ENCODE measurements at places on chromosomes 3 and 15.

DNA sequence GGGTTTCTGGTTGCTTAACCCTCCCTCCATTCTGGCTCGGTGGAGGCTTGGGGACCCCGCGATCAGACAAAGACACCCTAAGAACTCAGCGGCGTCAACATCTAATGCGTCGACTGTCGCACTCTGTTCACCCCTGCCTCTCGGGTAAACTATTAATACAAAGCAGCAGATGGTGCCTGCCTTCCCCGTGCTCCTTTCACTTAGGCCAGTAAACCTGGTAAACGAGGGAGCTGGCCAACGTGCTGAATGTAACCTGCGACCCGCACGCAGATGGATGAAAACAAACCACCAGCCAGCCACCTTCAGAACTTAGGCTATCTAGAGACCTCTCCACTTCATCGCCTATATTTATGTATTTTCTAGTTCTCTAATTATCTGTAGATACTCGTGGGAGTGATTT lies 848 bp upstream of the CADPS start:
- DNase-seq: peak; percentile 43

DNA sequence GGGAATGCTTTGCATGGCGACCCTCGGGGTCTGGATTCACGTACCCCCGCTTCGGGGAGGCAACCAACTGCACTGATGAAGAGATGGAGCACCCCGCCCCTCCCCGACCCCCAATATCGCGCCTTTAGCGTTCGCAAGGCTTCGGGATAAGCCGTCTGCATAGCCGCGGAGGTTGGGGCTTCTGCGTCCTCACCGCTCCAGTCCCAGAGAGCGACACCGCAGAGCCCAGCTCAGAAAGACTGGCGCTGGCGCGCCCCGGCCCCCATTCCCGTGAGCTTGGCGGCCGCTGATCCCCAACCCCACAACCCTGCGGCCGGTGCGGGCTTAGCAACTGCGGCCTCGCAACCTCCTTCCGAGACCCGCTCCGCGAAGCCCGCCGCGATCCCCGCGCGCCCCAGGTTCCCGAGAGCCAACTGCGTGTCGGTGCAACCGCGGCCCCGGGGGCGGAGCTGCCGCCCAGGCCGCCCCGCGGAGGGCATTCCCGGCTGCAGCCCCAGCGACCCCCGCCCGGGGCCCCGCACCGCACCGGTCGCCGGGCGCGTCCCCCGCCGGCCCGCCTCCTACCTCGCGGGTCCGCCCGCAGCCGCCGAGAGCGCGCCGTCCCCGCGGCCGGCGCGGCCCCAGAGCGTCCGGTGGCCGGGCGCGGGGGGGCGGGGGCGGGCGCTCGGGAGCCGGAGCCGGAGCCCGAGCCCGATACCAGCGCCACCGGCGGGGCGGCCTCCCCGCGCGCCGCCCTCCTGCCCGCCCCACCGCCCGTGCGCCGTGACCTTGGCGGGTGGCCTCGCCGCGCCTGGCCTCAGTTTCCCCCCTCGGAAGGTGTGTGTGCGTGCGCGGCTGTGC lies 79.5 kb downstream of the IQSEC1 start:
- DNase-seq: no peak

DNA sequence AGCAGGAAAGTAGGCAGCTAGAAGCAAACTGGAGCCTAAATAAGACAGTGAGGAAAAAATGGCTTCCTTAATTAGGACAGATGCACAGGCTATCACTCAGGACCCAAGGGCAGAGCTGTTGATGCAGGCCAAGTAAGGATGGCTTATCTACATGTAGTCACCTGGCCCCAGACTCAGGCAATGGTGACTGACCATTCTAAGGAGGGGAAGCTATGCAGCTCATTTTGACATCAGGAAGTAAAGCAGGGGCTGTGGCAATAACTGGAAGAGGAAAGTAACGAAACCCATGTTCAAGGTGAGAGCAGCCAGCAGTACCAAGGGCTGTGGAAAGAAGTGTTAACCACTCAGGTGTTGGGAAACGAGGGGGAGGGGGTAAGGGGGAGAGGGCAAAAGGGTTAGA lies 16.2 kb downstream of the ACAD11 start:
- DNase-seq: no peak

- DNase-seq: no peak
Observed at GRCh38 chr3:192920411-192920810, 2.8 kb upstream of the MB21D2 start.

- DNase-seq: no peak
Observed at GRCh38 chr3:64058566-64058965, 35.3 kb upstream of the PSMD6 start.

DNA sequence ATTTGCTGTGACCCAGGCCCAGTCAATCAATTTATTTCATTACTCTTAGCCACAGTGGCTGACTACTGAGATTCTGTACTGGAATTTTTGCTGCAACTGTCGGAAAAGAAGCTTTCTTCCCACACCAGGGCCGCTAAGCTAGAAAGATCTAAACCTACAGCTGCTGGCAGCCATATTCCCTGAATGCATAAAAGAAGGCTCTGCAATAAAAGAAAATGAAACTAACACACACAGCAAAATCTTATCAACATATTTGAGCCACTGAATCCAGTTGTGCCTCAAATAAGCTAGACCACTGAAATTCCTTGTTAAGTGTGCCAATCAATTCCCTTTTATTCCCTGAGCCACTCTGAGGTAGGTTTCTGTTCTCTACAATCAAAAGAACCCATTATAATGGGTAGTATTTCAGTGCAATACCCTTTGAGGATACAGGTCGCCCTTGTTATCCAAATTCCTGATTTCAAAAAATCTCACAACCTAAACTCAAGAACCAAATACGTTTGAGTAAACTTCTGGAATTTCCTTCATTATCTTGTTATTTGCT lies 60.3 kb downstream of the MYO9A start:
- DNase-seq: no peak

DNA sequence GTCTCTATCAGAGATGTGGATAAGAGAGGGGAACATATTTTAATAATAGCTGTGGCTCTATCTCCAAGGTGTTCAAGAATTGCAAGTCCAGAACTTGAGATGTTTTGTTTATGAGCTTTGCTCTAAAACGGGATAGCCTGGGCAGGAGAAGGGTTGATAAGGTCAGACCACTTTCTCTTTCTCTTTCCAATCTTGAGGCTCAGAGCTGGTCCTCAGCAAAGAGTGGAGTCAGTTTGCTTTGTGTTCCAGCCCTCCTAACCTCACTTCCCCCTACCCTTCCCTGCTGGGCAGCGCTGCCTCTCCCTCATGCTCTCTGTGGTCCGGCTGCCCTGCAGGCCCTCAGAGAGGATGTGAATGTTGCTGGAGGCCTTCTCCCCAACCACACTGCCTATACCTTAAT lies 13.8 kb downstream of the KLHL6 start:
- DNase-seq: no peak

DNA sequence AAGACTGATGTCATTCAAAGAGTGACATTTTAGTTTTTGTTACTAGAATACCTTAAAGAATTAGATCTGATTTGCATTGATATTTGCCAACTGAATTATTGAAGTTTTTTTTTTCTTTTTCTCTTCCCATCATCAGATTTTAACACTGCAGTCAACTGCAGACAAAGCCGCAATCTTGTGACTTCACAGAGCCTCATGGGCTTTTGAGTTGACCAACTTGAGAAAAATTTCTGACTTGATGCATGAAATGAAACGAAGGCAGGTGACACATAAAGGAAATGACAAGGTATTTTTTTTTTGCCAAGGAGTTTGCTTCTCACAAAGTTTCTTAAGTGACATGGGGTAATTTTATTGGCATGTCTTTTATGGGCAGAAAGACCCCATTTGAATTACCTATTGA lies 383.7 kb downstream of the GAP43 start:
- no peak for DNase-seq

GRCh38 chr15:40754574-40754882 lies 526 bp downstream of the RMDN3 start:
- DNase-seq: no peak

- no peak for DNase-seq
Observed at GRCh38 chr3:114127517-114127916, 51.3 kb downstream of the DRD3 start.

GRCh38 chr3:1037631-1038030 lies 55.2 kb upstream of the CNTN6 start:
- DNase-seq: no peak

GRCh38 chr15:86373147-86373546 lies 293.5 kb downstream of the AGBL1 start:
- peak; percentile 8 for DNase-seq

- DNase-seq: no peak
Observed at GRCh38 chr3:107884719-107885460, 205.9 kb downstream of the CD47 start.

DNA sequence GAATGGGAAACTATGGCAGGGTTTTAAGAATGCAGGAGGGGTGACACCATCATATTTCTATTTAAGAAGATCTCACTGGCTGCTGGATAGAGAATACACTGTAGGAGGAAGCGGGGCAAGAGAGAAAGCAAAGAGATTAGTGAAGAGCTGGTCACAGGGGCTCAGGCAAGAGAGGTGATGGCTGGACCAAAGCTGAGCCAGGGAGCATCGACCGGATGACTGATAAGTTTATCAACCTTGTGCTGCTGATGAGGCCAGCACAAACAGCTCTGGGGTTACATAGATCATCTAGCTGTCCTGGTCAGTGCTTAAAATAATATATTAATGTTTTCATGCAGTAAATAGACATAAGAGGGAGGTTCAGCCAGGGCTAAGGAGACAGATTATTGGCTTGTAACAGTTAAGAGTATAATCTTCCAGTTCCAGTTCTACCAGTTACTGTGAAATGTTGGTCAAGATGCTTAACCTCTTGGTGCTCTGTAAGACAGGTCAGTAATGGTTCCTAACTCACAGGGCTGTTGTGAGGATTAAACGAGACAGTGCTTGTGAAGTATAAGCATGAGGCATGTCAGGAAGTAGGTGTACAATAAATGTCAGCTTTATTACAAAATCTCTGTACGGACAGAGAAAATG lies 201.0 kb upstream of the FEZF2 start:
- no peak for DNase-seq

DNA sequence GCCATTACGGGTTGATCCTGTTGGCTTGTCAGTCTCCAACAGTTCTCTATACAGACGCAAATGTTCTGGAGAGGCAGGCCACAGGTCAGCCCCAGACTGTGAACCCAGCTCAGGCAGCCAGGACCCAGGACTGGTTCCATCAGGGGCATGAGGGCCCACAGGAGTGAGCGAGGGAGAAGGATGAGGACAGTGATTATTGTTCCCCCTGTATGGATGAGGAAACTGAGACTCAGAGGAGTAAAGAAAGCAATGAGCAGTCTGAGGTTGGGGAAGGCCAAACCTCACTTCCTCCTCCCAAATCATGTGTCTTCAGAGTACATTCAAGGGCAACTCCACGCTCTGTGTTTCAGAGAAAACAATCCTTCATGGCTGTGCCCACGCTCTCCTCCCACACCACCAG lies 121.9 kb downstream of the RPLP1 start:
- no peak for DNase-seq

- no peak for DNase-seq
Observed at GRCh38 chr15:55928955-55929354, 64.5 kb downstream of the NEDD4 start.

GRCh38 chr3:153704115-153704514 lies 417.1 kb upstream of the ARHGEF26 start:
- no peak for DNase-seq

DNA sequence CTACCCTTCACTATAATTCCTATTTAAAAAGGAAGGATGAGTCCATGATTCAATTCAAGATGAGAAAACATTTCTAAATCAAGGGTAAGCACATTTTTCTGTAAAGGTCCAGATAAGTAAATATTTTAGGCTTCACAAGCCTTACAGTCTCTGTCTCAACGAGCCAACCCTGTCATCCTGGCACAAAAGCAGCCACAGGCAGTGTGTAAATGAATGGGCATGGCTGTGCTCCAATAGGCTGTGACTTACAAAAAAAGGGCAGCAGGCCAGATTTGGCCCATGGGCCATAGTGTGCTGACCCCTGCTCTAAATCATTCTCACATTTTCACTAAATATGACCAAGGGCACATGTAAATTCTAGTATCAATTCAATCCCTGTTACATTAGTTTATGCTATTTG lies 200.4 kb downstream of the WNT5A start:
- no peak for DNase-seq

DNA sequence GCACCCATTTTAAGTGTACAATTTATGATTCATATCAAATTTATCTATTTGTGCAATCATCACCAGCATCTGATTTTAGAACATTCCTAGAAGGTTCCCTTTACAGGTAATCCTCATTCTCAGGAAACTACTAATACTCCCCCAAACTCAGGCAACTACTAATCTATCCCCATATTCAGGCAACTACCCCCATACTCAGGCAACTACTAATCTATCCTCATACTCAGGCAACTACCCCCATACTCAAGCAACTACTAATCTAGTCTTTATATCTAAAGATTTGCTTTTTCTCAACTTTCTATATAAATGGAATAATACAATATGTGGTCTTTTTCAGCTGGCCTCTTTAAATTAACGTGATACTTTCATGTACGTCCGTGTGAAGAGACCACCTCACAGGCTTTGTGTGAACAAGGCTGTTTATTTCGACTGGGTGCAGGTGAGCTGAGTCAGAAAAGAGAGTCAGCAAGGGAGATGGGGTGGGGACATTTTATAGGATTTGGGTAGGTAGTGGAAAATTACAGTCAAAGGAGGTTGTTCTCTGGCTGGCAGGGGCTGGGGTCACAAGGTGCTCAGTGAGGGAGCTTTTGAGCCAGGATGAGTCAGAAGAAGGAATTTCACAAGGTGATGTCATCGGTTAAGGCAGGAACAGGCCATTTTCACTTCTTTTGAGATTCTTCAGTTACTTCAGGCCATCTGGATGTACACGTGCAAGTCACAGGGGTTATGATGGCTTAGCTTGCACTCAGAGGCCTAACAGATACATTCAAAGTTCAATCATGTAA lies 1444.5 kb upstream of the CADM2 start:
- DNase-seq: no peak

DNA sequence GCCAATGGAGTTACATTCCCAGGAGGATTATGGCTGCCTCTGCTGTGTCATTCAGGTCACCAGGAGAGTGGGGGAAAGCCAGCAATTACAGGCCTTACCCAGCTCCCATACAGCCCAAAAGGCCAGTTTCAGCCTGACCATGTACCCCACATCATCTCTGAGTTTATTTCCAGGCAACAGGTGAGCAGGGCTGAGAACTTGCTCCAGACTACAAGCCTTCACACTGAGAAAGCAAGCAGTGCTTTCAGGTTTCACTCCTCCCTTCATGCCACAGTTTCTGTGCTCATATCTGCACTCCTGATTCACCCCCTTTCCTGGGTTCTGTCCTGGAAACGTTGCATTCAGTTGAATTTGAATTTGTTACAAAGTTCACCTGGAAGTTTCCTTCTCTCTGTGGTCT lies 68.1 kb upstream of the ABI3BP start:
- DNase-seq: no peak

DNA sequence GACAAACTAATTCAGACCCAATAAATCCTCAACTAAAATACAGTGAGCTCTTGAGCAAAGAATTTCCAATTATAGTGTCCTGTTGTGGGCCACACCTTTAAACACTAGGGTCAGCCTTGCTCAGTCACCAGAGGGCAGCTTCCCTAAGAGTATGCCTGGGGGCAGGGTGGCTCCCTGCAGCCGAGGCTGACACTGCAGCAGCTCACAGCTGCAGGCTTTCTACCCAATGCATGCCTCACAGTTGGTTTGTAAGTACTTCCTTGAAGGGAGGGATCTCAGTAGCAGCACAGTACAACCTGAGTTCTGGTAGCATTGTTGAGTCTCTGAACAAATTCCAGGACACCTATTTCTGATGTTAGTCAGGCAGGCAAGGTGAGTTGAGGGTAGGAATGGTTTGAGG lies 335.6 kb downstream of the TUSC7 start:
- peak; percentile 38 for DNase-seq

GRCh38 chr3:46849045-46849631 lies 14.1 kb downstream of the MYL3 start:
- no peak for DNase-seq

All from DMS153 (cell line).